ENCODE measurements at places on chromosomes 11 and 22.

DNA sequence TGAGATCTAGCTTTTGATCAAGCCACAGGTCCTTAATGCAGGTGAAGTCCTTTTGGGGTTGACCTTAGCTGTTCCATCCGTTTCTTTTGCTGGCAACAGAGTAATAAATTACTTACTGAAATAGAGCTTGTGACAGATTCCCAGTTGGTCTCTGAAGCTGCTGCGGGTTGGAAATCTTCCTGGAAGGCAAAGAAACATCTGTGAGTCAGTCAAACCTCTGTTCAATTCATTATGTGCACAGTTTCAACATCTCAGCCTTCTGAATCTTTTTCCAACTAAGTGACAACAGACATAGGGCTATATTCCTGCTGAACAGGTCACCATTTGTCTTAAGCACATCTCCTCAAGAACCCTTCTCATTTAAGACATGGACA is 88.9 kb upstream of the DDI1 start:
- no peak for DNase-seq

DNA sequence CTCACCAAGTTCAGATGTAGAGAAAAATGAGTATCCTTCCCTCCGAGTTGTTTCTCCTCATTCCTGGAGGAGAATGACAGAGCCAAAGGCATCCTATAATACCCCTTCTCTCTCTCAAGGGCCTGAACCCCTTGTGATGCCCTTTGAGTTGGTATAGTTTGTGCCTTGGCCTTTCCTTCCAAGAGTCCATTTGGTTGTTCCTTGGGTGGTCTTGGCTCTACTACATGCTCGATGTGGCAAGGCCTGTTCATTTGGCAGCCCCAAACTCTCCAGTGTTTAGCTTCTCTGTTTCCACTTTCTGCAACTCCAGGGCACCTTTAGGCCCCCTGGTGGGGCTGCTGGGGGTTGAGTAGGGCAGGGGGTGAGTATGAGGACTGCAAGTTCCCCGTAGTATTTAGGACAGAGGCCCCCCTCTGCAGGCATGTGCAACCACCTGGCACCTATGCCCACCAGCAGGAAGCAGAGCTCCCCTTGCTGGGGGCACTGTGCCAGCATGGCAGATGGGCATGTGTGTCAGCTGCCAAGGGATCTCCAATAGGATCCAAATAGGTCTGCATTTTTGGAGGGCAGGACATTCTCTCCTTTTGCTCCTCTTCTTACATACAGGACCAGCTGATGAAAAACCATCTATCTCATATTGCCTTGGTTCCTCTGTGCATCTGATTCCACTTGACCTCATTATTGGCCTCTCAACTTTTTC is 217.2 kb upstream of the CADM1 start:
- no peak for DNase-seq

GRCh38 chr11:85355921-85356320 is 271.2 kb downstream of the DLG2 start:
- DNase-seq: no peak

- no peak for DNase-seq
These were observed 12.2 kb downstream of the TXN2 start for GRCh38 chr22:36469094-36469710.

GRCh38 chr22:49324527-49325491 is 502.9 kb downstream of the BRD1 start:
- DNase-seq: no peak
